Endothelial cell (in vitro differentiated cells): ENCODE measurements at places on chromosomes 2 and 18.

DNA sequence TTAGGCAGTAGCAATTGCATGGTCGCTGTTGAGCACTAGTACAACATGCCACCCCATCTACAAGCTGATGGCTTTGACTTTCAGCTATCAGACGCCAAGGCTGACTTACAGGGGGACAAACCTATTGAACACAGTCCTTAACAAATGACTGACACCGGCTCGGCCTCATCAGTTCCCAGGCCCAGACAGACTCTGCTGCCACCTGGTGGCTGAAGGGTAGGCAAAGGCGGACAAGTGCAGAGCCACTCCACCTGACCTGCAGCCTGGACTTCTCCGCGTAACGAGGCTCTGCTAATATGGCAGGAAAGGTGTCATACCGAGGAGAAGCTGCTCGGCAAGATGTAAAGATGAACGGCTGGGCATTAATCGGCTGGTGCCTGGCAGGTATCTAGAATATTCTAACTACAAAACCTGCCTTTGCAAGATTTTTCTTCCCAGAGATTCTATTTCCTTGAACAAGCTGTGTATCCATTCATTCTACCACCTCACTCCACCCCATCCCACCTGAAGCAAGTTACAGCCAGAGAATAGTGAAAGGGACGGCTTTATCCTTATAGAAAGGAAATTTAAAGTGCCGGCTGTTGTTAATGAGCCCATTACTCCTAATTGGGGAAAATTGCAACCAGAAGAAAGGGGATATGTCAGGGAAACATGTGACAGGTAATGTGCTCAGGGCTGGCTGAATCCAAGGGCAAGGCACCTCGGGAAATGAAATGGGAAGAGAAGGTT, 67.4 kb downstream of the STEAP3 start:
- no peaks in the 10 kb centered on the region for H3K36me3 ChIP-seq
- no peak overlapping the region for H3K27ac ChIP-seq
- no peaks in the 10 kb centered on the region for H3K4me1 ChIP-seq
- no peak overlapping the region for H3K4me3 ChIP-seq
- peak; percentile 91 for DNase-seq

GRCh38 chr18:58858591-58859468, 5.8 kb upstream of the ZNF532 start:
- H3K4me3 ChIP-seq, result peak overlapping the region; percentile 1
- no peaks in the 10 kb centered on the region for H3K36me3 ChIP-seq
- peaks cover 11% of the 10 kb centered on the region for H3K27me3 ChIP-seq

- H3K4me1 ChIP-seq, result no peaks in the 10 kb centered on the region
- H3K4me3 ChIP-seq, result no peak overlapping the region
- no peak overlapping the region for H3K27ac ChIP-seq
- no peak for DNase-seq
- H3K36me3 ChIP-seq, result no peaks in the 10 kb centered on the region
- H3K27me3 ChIP-seq, result peaks cover 9% of the 10 kb centered on the region
Observed at GRCh38 chr18:14144628-14144895, 12.3 kb upstream of the ZNF519 start.

DNA sequence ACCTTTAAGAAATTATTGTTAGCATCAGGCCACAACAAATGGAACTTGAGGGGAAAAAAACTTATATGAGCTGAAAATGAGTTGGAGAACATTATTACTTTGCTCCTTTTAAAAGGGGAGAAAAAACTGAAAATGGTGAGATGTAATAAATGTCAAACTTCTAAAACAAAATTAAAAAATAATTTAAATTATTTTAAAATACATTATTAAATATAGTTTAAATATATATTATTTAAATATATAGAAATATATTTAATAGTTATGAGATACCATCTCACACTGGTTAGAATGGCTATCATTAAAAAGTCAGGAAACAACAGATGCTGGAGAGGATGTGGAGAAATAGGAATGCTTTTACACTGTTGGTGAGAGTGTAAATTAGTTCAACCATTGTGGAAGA, 28.9 kb downstream of the RPIA start:
- no peak overlapping the region for H3K27ac ChIP-seq
- peaks cover 12% of the 10 kb centered on the region for H3K4me1 ChIP-seq
- H3K4me3 ChIP-seq, result no peak overlapping the region
- peaks cover 7% of the 10 kb centered on the region for H3K36me3 ChIP-seq

- no peak overlapping the region for H3K27ac ChIP-seq
- no peaks in the 10 kb centered on the region for H3K27me3 ChIP-seq
- no peaks in the 10 kb centered on the region for H3K36me3 ChIP-seq
- no peak for DNase-seq
- no peaks in the 10 kb centered on the region for H3K4me1 ChIP-seq
Observed at GRCh38 chr2:21371499-21372003, 247.8 kb downstream of the TDRD15 start.

DNA sequence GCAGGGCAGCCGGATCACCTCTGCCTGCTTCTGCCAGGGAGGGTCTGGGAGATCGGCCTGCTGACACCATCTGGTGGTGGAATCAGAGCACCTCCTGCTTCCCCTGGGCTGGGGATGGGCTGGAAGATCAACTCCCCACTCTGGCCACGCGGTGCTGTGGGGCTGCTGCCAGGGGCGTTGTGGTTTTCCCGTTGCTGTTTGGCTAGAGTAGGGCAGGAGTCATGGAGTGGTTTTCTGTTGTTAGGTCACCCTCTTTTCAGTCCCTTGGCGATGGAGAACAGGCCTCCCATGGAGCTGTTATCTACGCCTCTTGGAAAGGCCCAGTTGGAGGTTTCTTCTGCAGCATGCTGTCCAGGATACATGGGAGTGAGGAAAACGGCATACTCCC, 15.2 kb downstream of the BCL2L11 start:
- H3K27ac ChIP-seq, result no peak overlapping the region
- no peak for DNase-seq
- H3K36me3 ChIP-seq, result peaks cover 25% of the 10 kb centered on the region
- H3K27me3 ChIP-seq, result no peaks in the 10 kb centered on the region
- H3K4me1 ChIP-seq, result peaks cover 21% of the 10 kb centered on the region
- H3K4me3 ChIP-seq, result no peak overlapping the region

DNA sequence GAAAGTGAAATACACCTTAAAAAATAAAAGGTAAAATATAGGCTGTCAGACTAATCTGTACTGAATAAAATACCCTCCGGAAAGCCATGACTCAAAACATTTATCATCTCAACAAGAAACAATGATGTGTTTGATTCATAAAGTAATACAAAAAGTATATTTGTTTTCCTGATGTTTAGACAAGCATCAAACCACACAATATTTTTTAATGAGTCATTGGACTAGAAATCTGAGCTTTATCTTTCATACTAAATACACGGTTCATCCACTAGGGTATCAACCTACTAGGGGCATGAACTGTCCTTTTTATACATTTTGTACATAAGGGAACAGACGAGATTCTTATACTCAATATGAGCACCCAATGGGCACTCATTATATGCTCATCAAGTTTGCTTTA, 31.3 kb downstream of the CD226 start:
- no peaks in the 10 kb centered on the region for H3K4me1 ChIP-seq
- DNase-seq, result no peak
- H3K27me3 ChIP-seq, result peaks cover 4% of the 10 kb centered on the region
- H3K36me3 ChIP-seq, result no peaks in the 10 kb centered on the region
- no peak overlapping the region for H3K27ac ChIP-seq

GRCh38 chr18:13982126-13982525, 66.8 kb upstream of the MC2R start:
- no peaks in the 10 kb centered on the region for H3K36me3 ChIP-seq
- no peak overlapping the region for H3K4me3 ChIP-seq
- no peak overlapping the region for H3K27ac ChIP-seq
- DNase-seq, result peak; percentile 29
- no peaks in the 10 kb centered on the region for H3K4me1 ChIP-seq
- H3K27me3 ChIP-seq, result no peaks in the 10 kb centered on the region

DNA sequence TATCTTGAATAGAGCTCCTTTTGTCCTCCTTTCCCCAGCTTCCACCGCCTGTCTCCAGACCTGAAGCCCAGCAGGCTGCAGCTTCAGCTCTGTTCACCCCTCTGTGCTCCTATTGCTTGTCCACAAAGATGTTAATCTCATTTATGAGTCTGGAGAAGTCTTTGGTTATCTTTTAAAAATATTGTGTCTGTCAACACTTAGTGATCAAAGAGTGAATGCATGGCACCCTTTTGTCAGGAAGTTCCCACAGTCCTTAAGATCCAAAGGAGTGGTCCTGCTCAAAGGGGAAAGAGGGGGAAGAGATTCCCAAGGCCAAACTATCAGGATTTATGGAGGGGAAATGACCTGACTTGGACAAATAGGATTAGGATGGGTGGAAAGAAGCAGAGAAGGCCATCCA, 118.9 kb downstream of the ACAA2 start:
- DNase-seq, result no peak
- H3K27ac ChIP-seq, result no peak overlapping the region
- H3K4me1 ChIP-seq, result peaks cover 5% of the 10 kb centered on the region
- no peak overlapping the region for H3K4me3 ChIP-seq

DNA sequence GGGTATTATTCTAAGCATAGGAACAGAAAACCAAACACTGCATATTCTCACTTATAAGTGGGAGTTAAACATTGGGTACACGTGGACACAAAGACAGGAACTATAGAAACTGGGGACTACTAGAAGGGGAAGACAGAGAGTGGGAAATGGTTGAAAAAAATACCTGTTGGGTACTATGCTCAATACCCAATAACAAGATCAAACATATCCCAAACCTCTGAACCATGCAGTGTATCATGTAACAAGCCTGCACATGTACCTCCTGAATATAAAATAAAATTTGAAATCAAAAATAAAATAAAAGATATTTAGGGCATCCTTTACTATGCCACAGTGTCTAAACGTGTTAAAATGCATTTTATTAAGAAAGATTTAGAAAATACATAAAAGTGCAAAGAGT, 221.0 kb upstream of the TFPI start:
- H3K36me3 ChIP-seq, result no peaks in the 10 kb centered on the region
- no peaks in the 10 kb centered on the region for H3K4me1 ChIP-seq
- no peak overlapping the region for H3K27ac ChIP-seq
- no peak overlapping the region for H3K4me3 ChIP-seq
- DNase-seq, result no peak

DNA sequence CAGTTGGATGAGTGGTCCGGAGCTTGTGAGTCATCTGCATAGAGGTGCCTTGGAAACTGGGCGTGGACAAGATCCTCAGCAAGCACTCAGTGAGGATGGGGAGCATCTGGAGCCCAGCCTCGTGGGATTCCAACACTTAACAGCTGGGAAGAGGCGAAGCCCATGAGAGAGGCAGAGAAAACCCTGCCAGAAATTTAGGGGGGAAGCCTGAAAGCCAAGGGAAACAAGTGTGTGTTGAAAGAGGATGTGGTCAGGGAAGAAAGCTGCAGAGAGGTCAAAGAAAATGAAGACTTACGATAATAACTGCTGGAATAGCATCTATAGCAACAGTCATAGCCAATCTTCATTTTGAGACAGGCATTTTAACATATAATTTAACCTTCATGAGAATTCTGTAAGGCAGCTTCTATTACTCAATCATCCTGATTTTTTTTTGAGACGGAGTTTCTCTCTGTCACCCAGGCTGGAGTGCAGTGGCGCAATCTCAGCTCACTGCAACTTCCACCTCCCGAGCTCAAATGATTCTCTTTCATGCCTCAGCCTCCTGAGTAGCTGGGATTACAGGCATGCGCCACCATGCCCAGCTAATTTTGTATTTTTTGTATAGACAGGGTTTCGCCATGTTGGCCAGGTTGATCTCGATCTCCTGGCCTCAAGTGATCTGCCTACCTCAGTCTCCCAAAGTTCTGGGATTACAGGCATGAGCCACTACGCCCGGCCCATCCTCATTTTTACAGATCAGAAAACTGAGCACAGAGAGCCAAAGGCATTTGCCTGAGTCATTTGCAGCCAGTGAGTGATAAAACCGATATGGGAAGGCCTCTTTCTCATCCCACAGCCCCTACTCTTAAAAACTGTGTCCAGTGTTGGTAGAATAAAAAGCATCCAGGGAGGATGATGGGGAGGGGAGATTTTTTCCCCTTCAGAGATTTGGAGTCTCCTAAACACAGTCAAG, 214.4 kb upstream of the EPAS1 start:
- no peak overlapping the region for H3K27ac ChIP-seq
- H3K36me3 ChIP-seq, result peaks cover 7% of the 10 kb centered on the region
- DNase-seq, result no peak
- peaks cover 21% of the 10 kb centered on the region for H3K4me1 ChIP-seq
- no peak overlapping the region for H3K4me3 ChIP-seq
- no peaks in the 10 kb centered on the region for H3K27me3 ChIP-seq

DNA sequence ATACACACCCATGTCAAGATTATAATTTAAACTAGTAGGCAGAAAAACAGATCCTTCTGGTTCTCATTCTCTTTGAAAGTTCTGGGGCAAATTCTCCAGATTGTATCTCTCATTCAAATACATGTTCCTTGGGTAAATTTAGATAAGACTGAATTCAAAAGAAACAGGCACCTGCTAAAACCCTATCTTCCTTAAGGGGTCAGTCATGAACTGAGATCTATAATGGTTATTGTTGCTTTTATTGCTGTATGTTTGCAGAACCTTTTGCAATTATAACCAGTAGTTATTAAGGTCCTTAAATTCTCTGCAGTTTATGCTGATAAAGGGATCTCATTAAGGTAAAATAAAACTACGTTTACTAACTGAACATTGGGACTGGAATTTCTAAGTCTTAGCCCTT, 83.5 kb downstream of the MYO5B start:
- peaks cover 1% of the 10 kb centered on the region for H3K27me3 ChIP-seq
- peaks cover 3% of the 10 kb centered on the region for H3K4me1 ChIP-seq
- no peak overlapping the region for H3K4me3 ChIP-seq
- DNase-seq, result no peak
- H3K36me3 ChIP-seq, result no peaks in the 10 kb centered on the region
- no peak overlapping the region for H3K27ac ChIP-seq

GRCh38 chr2:189628817-189629530, 32.3 kb upstream of the ASNSD1 start:
- H3K4me3 ChIP-seq, result no peak overlapping the region
- peak overlapping the region; percentile 92 for H3K27ac ChIP-seq
- no peak for DNase-seq
- H3K36me3 ChIP-seq, result no peaks in the 10 kb centered on the region

DNA sequence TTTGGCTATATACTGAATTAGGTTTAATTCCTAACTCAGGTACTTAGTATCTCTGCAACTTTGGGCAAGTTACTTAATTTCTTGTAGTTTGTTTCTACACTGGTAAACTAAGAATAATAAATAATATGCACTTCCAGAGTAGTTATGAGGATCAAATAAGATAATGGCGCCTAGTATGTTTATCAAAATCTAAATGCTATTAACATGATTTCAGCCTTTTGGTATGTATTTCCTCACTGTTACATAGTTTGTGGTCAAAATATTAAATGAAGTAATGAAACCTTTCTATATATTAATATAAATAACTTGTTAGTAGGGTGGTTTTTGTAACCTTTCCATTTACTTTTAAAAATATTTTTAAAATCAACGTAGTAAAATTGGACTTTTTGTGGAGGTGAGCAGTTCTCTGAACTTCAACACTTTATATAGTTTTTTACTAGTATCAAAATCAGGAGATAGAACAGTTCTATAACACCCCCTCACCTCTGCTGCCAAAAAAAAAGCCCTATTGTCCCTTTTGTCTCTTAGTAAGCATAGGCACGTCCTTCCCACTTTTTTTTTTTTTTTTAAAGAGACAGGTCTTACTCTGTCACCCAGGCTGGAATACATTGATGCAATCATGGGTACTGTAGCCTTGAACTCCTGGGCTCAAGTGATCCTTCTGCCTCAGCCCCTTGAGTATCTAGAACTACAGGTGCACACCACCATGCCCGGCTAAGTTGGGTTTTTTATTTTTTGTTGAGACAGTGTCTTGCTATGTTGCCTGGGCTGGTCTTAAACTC, 44.8 kb downstream of the RAB3GAP1 start:
- peaks cover 6% of the 10 kb centered on the region for H3K36me3 ChIP-seq
- no peaks in the 10 kb centered on the region for H3K27me3 ChIP-seq
- no peak for DNase-seq
- no peak overlapping the region for H3K4me3 ChIP-seq
- H3K4me1 ChIP-seq, result peaks cover 2% of the 10 kb centered on the region
